ENCODE measurements at places on chromosomes 3 and 15. TPM values are rescaled to one million over a fixed set of nuclear protein-coding genes. Genes with fewer than 3 reads are reported as not detected.
A peak's percentile ranks its signal among the peaks of the same experiment; 100 is the strongest.

CHRNA7 gene
- 0.28 TPM for total RNA-seq

ABTB1 gene
- 39.3 TPM for total RNA-seq

SERF2 gene
- total RNA-seq, result 733 TPM

POU1F1 gene
- not detected for total RNA-seq

IL5RA gene
- total RNA-seq, result 0.13 TPM

GRCh38 chr3:36891701-36892160 lies 53.1 kb downstream of the TRANK1 start:
- no peaks in the 10 kb centered on the region for H3K27me3 ChIP-seq
- DNase-seq, result peak; percentile 77
- peaks cover 12% of the 10 kb centered on the region for H3K4me1 ChIP-seq
- peak overlapping the region; percentile 69 for H3K27ac ChIP-seq
- peaks cover 40% of the 10 kb centered on the region for H3K36me3 ChIP-seq

DNA sequence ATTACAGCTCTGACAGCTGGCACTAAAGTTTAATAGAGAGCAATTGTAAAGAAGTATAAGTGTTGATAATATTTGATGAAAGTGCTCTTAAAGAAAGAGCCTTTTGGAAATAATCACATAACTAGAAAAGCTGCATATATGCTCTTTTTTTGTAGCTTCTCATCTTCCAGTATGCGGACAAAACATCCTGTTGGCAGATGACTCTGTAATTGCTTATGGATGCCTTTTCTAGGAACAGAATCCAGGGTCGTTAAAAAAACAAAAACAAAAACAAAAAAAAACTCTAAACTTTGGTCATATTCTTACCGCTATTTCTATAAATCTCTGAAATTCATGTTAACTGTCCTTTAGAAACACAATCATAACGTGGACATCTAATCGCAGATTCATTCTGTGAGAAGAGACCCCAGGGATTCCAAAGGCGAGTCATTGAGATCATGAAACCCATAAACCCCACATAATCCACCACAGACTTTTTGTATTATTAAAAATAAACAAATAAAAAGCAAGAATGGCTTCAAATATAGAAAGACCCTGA lies 109.8 kb downstream of the EPHA3 start:
- no peaks in the 10 kb centered on the region for H3K4me1 ChIP-seq
- no peaks in the 10 kb centered on the region for H3K27me3 ChIP-seq
- no peaks in the 10 kb centered on the region for H3K36me3 ChIP-seq
- DNase-seq, result no peak
- H3K27ac ChIP-seq, result peak overlapping the region; percentile 35

- H3K36me3 ChIP-seq, result no peaks in the 10 kb centered on the region
- H3K4me1 ChIP-seq, result no peaks in the 10 kb centered on the region
- DNase-seq, result no peak
- H3K4me3 ChIP-seq, result no peak overlapping the region
Measured at GRCh38 chr3:175105066-175105465, 245.9 kb downstream of the NAALADL2 start.

- no peak overlapping the region for H3K27ac ChIP-seq
- no peak overlapping the region for H3K4me3 ChIP-seq
Measured at GRCh38 chr3:9185701-9186100, 63.7 kb downstream of the SRGAP3 start.

DNA sequence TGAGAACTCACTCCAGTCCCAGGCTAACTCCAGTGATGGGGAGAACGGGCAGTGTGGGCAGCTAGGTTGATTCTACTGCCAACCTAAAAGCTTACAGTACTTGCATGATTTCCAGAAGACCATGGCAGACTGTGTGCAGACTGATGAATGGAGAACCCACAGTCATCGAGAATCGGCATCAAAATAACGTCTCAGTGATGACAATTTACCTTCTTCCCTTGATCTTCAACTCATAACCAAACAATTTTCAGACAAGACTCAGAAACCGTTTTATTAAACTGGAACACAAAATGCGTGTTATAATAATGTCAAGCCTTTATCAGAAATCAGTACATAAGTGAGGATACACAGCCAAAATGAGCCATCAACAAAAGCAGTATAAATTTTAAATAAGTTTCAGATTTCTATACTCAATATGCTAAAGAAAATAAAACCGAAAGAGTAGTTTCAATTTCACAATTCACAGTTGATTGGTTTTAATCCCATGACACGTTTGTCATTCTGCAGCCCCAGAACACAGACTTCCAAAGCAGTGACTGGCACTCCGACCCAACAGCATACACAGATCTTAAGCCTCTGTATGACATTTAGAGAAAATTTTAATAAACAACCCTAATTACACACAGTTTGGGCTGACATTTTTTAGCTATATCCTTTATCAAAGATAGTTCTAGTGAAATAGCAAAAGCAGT lies 54.5 kb downstream of the ZMAT3 start:
- H3K4me1 ChIP-seq, result no peaks in the 10 kb centered on the region
- no peak for DNase-seq
- H3K27ac ChIP-seq, result no peak overlapping the region
- no peaks in the 10 kb centered on the region for H3K36me3 ChIP-seq
- no peaks in the 10 kb centered on the region for H3K27me3 ChIP-seq

DNA sequence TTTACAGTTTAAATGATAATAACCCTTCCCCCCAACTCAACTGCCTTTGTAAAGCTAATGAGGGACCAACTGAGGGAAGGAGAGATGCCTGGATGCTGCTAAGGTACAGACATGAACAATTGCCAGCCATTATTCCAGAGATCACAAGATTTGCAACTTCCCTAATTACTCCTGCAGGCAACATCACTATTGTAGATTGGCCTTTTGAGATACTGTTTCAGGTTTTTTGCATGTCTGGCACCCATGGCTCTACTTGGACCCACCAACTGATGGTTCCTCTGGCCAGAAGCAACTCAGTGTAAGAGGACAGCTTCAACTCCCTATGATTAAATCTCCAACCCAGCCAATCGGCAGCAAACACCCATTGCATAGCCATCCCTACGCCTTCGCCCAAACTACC lies 478.7 kb downstream of the FHIT start:
- no peak overlapping the region for H3K4me3 ChIP-seq
- no peak overlapping the region for H3K27ac ChIP-seq
- H3K4me1 ChIP-seq, result no peaks in the 10 kb centered on the region
- no peak for DNase-seq
- H3K27me3 ChIP-seq, result no peaks in the 10 kb centered on the region

DNA sequence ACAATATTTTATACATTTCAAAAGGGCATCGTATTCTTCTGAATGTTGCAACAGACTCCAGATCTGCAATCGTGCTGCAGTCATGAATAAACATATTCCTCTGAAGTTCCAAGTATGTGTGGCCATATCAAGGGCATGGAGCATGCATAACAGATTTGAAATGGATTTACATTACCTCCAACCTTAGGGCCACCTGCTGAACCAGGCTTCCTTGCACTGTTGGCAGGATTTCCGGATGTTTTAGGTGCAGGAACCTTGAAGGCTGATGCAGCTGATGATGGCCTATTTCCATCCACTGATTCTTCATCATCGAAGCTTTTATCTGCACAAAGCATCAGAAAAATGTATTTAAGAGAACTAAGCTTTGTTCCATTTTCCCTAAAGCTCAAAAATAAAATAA lies 73.5 kb downstream of the CLASP2 start:
- H3K4me3 ChIP-seq, result no peak overlapping the region
- no peak overlapping the region for H3K27ac ChIP-seq
- H3K4me1 ChIP-seq, result no peaks in the 10 kb centered on the region
- H3K36me3 ChIP-seq, result peaks cover 7% of the 10 kb centered on the region
- no peaks in the 10 kb centered on the region for H3K27me3 ChIP-seq

DNA sequence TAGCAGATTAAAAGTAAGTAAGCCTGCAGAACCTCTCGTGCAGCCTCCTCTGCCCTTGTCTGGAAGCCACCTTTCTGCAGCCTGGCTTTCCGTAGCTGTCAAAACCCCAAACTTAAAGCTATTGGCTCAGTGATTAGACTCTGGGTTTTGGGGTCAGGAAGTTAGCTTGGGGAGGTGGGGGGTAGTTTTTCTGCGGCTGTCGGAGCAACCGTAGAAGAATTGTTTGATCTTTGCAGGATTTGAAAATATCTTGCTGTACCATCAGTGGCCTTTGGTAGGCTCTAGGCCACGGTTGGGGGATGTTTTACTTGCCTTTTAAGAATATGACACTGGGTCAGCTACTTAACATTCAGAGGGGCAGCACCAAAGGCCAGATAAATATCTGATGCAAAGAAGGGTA lies 88.4 kb upstream of the RASGRP1 start:
- no peaks in the 10 kb centered on the region for H3K36me3 ChIP-seq
- no peak for DNase-seq
- H3K27ac ChIP-seq, result no peak overlapping the region
- peaks cover 4% of the 10 kb centered on the region for H3K27me3 ChIP-seq
- H3K4me1 ChIP-seq, result no peaks in the 10 kb centered on the region
- no peak overlapping the region for H3K4me3 ChIP-seq

- H3K4me1 ChIP-seq, result no peaks in the 10 kb centered on the region
- H3K27ac ChIP-seq, result no peak overlapping the region
- no peak overlapping the region for H3K4me3 ChIP-seq
- no peak for DNase-seq
- H3K27me3 ChIP-seq, result no peaks in the 10 kb centered on the region
Measured at GRCh38 chr3:25944329-25944728, 154.4 kb downstream of the OXSM start.

GRCh38 chr3:67646586-67647234 lies 7.7 kb downstream of the SUCLG2 start:
- no peaks in the 10 kb centered on the region for H3K27me3 ChIP-seq
- H3K4me3 ChIP-seq, result no peak overlapping the region
- DNase-seq, result no peak
- H3K4me1 ChIP-seq, result no peaks in the 10 kb centered on the region
- no peak overlapping the region for H3K27ac ChIP-seq
- H3K36me3 ChIP-seq, result peaks cover 4% of the 10 kb centered on the region

DNA sequence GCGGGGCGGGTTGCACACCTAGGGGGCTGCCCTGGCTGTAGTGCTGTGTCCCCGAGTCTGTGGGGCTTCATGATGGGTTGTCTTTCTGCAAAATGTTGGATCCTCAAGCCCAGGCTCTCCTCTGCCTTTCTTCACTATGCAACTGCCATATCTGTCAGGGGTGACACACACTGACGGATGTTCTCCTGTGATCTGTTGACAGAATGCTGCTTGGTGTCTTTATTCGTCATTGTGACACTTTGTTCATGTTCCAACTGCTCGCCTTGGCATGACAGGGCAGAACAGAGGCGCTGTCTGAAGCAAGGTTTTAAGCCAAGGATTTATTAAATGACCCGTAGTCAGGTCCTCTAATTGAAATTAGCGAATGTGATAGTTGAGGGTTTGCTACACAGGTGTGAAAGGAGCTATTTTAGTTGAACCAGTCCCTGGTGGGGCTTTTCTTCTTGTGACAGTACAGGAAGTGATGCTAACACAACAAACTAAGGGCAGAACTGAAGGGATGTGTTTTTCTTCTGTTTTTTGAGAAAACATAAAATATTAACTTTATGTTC lies 173.4 kb downstream of the MCTP2 start:
- no peaks in the 10 kb centered on the region for H3K36me3 ChIP-seq
- H3K27me3 ChIP-seq, result no peaks in the 10 kb centered on the region
- no peak for DNase-seq
- H3K4me1 ChIP-seq, result no peaks in the 10 kb centered on the region

- no peak overlapping the region for H3K27ac ChIP-seq
- peaks cover 62% of the 10 kb centered on the region for H3K36me3 ChIP-seq
- DNase-seq, result no peak
- H3K4me1 ChIP-seq, result no peaks in the 10 kb centered on the region
- H3K4me3 ChIP-seq, result no peak overlapping the region
Measured at GRCh38 chr15:41822957-41823356, 4.9 kb upstream of the JMJD7 start.

DNA sequence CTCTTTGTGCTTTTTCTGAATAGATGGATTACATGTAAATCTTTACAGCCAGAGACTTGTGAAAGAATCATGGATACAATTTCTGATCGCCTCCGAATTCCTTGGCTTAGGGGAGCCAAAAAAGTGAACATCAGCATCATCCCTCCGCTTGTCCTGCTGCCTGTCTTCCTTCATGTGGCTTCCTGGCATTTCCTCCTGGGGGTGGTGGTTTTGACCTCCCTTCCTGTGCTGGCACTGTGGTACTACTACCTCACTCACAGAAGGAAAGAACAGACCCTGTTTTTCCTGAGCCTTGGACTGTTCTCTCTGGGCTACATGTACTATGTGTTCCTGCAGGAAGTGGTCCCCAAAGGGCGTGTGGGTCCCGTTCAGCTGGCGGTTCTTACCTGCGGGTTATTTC lies 5.9 kb downstream of the ZDHHC23 start:
- no peak for DNase-seq
- no peaks in the 10 kb centered on the region for H3K36me3 ChIP-seq
- no peaks in the 10 kb centered on the region for H3K4me1 ChIP-seq
